ENCODE measurements at places on chromosomes 2 and 18.

DNA sequence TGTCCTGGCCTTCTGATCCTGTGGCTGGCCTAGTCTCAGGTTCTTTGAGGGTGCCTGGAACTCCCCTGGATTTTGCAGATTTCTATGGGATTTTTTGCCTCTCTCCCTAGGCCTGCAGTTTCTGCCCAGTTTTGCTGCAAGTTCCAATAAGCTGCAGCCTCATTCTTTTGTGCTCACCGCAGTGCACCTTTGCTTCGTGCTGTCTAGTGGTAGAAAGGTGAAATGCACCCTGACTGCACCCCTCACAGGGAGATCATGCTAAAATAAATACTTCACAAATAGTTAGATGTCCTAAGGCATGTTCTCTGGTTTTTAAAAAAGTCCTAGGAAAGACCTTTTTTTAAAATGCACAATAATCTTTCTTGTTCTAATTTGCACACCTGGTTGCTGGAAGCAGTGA, 72.5 kb downstream of the GNAL start:
- peak; percentile 23 for DNase-seq

GRCh38 chr2:19845323-19845920, 56.4 kb downstream of the TTC32 start:
- no peak for DNase-seq

DNA sequence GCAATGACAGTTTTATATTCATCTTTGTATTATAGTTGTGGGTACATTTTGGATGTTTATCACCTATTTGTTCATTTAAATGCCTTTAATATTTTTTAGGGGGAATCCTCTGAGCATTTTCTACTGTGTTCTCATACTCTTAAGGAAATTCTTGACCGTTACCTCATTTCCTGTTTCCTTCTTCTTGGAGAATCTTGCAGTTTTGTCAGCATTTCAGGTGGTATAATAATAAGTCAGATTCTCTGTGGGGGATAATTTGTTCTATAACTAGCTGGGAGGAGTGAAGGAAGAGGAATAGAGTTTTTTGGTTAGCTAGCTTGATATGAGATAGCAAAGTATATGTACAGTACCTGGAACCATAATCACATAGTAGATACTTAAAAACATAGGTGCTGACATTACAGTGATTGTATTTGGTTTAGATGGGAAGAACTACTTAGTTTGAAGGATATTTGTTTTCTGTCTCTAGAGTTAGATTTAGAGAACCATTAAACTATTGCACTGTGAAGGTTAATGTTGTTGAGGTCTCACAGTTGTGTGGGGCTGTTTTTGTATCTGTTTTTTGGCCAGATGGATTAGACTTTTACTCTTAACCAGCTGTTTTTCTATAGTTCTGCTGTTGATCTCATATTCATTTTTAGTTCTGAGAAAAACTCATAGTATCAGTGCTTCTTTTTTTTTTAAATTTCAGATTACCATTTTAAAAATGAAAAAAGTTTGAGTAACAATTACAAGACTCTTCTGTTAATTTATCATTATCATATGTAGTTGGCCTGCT, 14.2 kb downstream of the MTX2 start:
- no peak for DNase-seq

DNA sequence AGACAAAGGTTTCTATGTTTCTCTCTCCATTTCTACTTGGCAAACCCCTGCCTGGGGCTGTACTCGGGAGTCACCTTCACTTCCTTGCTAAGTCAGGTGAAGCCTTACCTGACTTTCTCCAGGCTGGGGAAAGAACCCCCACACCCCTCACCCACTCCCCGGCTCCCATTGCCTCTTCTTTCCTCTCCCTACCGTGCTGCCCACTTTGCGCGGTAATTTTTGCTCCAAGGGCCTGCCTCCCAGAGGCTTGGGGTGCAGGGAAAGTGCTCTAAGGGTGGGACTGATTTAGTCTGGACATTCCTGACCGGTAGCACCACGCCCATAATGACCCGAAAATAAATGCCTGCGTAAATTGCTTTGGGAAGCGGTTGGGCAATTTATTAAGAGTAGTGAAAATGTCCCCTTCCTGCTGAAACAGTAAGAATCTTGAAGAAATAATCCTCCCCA, 49.1 kb upstream of the ATP6V1B1 start:
- DNase-seq, result no peak

GRCh38 chr2:232681527-232681926, 15.6 kb upstream of the GIGYF2 start:
- no peak for DNase-seq

- no peak for DNase-seq
These were observed 2.1 kb downstream of the ERICH2 start for GRCh38 chr2:170772295-170772694.

DNA sequence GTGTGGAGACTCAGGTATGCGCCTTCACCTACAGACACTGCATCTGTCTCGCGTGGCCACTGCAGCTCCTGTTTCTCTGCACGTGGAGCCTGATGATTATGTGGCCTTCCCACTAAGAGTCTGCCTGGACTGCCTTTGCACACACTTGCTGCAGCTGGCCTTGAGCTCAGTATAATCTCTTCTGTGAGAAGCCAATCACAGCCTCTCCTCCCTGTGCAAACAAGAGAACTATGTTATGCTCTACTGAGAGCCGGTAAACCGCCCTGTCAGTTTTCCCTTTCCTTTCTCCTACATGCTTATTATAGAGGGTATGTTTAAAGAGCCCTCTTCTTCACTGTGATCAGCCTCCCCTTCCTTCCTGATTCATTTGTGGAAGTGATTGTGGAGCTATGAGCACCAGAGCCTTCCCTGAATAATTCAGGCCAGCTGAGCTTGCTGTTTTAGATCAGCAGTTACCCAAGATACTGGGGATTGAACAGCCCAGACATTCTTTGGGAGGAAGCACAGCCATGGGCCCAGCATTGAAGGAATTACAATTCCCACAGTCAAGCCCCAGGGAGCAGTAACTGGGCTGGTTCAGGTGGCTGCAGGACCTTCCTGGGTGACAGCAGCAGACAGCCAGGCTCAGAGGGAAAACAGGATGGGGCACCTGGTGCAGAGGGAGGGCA, 3.7 kb upstream of the TGFA start:
- no peak for DNase-seq

DNA sequence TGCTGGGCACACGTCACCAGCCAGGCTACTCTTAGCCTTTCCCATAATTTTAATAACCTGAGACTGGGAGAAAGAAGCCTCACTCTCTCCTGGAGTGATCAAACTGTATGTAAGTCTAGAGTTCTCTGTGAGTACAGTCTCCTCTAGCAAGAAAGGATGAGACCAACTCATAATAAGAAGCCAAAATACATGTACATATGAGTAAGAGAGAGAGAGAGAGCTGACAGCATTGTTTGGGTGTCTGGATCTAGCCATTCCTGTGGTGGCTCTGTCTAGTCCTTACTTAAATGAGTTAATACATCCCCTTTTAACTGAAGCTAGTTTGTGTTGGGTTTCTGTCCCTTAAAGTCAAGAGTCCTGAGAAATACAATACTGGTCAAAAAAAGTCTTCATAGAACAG, 26.0 kb upstream of the ANXA4 start:
- DNase-seq, result no peak

DNA sequence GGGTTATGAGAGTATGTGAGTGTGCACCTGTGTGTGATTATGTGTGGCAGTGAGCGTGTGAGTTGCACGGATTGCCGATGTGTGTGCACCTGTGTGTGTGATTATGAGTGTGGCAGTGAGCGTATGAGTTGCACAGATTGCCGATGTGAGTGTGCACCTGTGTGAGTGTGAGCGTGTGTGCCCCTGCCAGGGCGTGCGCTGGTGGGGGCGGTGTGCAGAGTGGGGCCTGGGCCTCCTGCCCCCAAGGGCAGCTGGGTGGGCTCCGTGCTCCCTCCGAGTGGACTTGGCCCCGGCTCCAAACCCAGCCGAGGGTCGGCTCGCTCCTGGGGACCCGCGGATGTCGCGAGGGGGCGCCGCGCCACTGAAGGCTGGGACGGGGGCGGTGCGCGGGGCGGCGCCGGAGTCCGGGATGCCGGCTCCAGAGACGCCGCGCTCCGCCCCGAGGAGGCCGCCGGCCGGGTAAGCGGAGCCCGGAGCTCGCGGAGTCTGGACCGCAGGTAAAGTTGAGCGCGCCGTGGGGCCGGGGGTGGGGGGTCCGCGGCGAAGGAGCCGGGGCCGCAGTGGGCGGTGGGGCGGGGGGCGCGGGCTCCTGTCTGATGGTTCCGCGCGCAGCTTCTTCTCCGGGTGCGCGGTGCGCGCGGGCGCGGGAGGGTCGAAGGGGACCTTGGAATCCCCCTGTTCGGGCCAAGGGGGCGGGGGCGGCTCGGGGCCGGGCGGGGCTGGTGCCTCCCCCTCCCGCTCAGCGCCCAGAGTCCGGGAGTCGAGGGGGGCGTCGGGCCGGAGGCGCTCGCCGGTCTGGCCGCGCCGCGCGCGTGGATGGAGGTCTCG, at the start of gene KCNG2:
TSS of gene KCNG2 (plus strand) at position 421 of the 828 bp plus-strand sequence. CDS start 65,730 bp downstream, outside the sequence.
- peak; percentile 55 for DNase-seq

GRCh38 chr2:231246171-231246842, 47.9 kb downstream of the ARMC9 start:
- no peak for DNase-seq

DNA sequence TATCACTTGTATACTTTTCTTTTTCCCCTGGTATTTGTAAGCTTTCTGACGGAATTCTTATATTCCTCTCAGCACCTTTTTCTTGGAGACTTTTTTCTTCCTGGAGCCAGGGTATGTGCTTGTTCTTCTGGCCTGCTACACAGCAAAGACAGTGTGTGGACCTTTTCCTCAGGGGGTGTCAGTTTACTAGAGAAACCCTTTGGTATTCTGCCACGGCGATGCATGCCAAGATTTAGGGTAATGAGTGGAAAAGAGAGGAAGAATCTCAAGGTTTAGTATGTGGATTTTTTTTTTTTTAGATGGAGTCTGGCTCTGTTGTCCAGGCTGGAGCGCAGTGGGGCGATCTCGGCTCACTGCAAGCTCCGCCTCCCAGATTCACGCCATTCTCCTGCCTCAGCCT, 152.2 kb downstream of the PHLPP1 start:
- no peak for DNase-seq

GRCh38 chr2:231547315-231548110, 17.3 kb upstream of the NMUR1 start:
- DNase-seq, result no peak

- no peak for DNase-seq
These were observed 275.1 kb downstream of the TGIF1 start for GRCh38 chr18:3725115-3725514.

- no peak for DNase-seq
These were observed 847.9 kb upstream of the CHAC2 start for GRCh38 chr2:52919673-52920072.

- no peak for DNase-seq
These were observed 14.2 kb downstream of the IL18RAP start for GRCh38 chr2:102437122-102437521.

GRCh38 chr2:121128741-121129659, 156.0 kb downstream of the TFCP2L1 start:
- peak; percentile 86 for DNase-seq

GRCh38 chr18:63297687-63298399, 21.7 kb downstream of the BCL2 start:
- DNase-seq, result no peak

GRCh38 chr2:75053484-75054112, 95.2 kb downstream of the POLE4 start:
- peak; percentile 63 for DNase-seq
